RWPE2 (cell line): ENCODE measurements at places on chromosomes 6 and 20.

GRCh38 chr6:135535989-135536414 is 38.5 kb upstream of the AHI1 start:
- no peak for DNase-seq

DNA sequence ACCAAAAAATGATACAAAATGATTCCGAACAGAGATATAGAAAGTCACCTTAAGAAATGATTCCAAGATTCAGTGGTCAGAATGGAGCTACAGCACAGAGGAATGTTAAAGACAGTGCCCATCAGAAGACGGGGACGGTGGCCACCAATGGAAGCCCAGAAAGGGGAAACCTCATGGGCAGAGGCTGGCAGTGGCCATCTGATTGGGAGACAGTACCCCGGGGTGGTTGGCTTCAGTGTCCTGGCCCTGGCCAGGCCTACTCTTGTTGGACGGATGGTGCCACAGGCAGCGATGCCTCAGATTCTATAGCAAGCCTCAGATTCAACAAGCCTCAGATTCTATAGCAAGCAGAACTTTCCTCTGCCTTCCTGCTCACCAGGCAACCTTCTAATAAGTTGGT is 16.6 kb upstream of the PI16 start:
- DNase-seq = no peak

- DNase-seq = no peak
These were observed 5.1 kb downstream of the BEND3 start for GRCh38 chr6:107110200-107110599.

DNA sequence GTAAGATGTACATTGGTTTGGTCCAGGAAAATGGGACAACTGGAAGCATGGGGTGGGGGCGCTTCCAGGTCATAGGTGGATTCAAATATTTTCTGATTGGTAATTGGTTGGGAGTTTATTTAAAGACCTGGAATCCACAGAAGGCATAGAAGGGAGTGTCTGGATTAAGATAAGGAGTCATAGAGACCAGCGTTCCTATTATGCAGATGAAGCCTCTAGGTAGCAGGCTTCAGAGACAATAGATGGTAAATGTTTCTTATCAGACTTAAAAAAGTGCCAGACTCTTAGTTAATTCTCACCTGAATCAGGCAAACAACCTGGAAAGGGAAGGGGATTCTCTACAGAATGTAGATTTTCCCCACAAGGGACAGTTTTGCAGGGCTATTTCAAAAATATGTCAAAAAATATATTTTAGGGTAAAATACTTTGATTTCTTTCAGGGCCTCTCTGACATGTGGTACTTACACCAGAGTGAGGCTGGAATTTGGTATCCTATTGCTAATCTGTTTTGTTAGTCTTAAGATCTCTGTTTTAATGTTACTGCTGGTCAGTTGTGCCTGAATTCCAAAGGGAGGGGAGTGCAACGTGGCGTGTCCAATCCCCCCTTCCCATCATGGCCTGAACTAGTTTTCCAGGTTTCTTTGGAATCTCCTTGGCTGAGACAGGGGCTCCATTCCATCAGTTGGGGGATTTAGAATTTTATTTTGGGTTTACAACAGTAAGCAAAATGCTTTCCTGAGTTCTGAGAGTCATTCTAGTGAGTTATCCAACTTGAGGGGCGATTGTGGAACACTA is 25.1 kb downstream of the PIGT start:
- DNase-seq = no peak

DNA sequence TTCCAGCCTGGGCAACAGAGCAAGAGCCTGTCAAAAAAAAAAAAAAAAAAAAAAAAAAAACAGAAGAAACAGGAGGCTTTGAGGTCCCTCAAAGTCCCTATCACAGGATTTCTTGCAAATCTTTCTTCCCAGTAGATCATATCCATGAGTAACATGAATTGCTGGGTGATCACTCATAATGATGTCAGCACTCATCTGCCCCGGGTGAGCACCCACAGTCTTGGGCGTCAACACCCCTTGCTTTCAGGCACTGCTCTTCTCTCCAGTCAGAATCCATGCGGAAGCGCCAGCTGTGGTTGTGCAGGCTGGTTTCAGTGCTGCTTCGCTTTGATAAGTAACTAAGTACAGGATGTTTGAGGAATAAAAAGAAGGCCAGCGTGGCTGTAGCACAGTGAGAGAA is 40.2 kb upstream of the INSM1 start:
- no peak for DNase-seq

GRCh38 chr6:158996856-158997255 is 3.1 kb downstream of the RSPH3 start:
- no peak for DNase-seq

GRCh38 chr6:139131736-139132280 is 3.1 kb upstream of the HECA start:
- DNase-seq = no peak

GRCh38 chr6:132404736-132405135 is 3.5 kb upstream of the MOXD1 start:
- DNase-seq = no peak

- DNase-seq = no peak
These were observed 352.1 kb downstream of the MMUT start for GRCh38 chr6:49110916-49111315.

DNA sequence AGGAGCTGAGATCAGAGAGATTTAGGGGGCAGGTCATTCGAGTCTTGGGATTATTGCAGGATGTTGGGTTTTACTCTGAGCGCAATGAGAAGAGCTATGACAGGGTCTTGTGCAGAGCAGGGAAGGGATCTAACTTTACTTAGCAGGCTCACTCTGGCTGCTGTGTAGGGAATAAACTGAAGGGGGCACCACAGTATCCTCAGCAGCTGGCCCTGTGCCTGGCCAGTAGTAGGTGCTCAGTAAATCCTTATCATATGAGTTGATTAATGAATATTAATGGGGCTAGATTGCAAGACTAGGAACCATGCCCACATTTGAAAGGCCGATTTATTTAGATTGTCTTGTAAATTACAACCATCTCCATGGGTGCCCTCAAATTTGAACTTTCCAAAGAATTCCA is 4.6 kb upstream of the MDGA1 start:
- DNase-seq = no peak

GRCh38 chr6:103191391-103192093 is 1668.2 kb downstream of the HACE1 start:
- no peak for DNase-seq

- DNase-seq = no peak
These were observed 60.0 kb downstream of the CD83 start for GRCh38 chr6:14177413-14178082.

GRCh38 chr6:137175868-137176245 is 2.4 kb upstream of the IL22RA2 start:
- DNase-seq = no peak

GRCh38 chr6:137851669-137852068 is 15.4 kb upstream of the TNFAIP3 start:
- peak; percentile 71 for DNase-seq

GRCh38 chr6:129416337-129416990 is 293.5 kb downstream of the ARHGAP18 start:
- DNase-seq = no peak

- no peak for DNase-seq
These were observed 597.0 kb downstream of the HTR1B start for GRCh38 chr6:76866091-76866915.

DNA sequence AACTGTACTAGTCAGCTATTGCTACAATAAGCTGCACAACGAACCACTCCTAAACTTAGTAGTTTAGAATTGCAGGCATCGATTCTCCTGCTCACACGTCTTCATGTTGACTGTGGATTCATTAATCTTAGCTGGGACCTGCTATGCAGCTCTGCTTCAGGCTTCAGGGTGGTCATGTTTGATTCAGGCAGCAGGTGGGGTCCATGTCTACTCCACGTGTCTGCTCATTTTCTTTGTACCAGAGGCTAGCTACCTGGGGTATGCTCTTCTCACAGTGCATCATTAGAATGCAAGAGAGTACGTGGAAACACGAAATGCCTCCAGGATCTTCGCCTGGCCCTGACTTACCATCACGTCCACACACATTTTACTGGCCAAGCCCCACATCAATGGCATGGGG is 64.5 kb upstream of the RIN2 start:
- no peak for DNase-seq

GRCh38 chr6:144895313-144896278 is 610.5 kb downstream of the UTRN start:
- DNase-seq = no peak

- no peak for DNase-seq
These were observed 368.1 kb downstream of the NRN1 start for GRCh38 chr6:5638666-5639065.

DNA sequence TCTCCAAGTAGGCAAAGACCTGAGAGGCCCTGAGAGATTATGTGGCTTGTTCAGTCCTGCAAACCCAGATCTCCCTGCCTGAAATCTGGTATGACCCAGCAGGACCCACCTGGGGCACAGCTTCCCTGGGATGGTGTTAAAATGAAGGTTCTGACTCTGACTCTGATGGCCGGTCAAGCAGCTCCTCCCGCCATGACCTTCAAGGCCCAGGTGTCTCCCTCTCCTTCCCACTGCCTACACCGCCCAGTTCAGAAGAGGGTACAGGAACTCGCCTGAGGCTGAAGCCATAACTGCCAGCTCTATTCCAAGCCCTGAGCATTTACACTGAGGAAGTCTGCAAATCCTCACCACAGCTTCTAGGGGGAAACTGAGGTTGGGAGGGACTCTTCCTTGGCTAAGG is 5.9 kb upstream of the CST7 start:
- no peak for DNase-seq

DNA sequence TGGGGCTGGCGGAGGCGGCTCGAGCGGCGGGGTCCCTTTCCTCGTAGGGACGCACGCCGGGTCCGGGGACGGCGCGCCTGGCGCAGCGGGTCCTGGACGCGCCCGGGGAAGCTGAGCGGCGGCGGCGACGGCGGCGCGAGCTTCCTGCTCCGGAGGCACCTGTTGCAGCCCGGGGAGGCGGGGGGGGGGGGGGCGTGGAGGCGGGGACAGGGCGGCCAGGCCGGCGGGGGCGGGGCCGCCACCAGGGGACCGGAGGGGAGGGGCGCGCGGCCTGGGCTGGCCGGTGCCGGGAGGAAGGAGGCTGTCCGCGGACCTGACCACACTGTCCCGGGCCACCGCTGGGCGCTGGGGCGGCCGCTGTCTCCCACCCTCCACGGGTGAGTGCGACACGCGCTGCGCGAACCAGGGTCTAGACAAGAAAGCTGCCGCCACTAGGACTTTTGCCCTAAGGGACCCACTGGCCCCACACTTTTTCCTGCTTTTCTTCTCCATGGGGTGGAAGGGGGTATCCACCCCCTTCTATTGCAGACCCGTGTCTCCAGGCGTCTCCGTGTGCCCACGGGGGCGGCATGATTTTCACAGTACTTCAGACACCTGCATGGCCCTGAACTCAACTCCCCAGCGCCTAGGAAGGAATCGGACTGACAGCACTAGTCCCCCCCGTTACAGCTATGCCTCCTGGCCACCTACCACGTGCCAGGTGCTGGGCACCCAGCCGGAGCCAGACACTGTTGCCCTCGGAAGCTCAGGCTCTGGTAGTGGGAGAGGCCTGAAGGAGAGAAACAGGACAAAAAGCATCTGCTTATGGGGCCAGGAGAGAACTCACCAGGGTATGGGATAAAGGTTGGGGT is at the start of gene NFATC2:
Gene NFATC2 (minus strand): TSS at position 149 of the 851 bp plus-strand sequence. CDS start 220 bp downstream, outside the sequence.
- DNase-seq = no peak

- peak; percentile 76 for DNase-seq
These were observed 101.3 kb upstream of the SULF2 start for GRCh38 chr20:47886454-47887041.

- no peak for DNase-seq
These were observed 145.7 kb upstream of the MAN1A1 start for GRCh38 chr6:119495230-119495683.

- no peak for DNase-seq
These were observed 15.9 kb downstream of the KIF25 start for GRCh38 chr6:168013250-168013915.

DNA sequence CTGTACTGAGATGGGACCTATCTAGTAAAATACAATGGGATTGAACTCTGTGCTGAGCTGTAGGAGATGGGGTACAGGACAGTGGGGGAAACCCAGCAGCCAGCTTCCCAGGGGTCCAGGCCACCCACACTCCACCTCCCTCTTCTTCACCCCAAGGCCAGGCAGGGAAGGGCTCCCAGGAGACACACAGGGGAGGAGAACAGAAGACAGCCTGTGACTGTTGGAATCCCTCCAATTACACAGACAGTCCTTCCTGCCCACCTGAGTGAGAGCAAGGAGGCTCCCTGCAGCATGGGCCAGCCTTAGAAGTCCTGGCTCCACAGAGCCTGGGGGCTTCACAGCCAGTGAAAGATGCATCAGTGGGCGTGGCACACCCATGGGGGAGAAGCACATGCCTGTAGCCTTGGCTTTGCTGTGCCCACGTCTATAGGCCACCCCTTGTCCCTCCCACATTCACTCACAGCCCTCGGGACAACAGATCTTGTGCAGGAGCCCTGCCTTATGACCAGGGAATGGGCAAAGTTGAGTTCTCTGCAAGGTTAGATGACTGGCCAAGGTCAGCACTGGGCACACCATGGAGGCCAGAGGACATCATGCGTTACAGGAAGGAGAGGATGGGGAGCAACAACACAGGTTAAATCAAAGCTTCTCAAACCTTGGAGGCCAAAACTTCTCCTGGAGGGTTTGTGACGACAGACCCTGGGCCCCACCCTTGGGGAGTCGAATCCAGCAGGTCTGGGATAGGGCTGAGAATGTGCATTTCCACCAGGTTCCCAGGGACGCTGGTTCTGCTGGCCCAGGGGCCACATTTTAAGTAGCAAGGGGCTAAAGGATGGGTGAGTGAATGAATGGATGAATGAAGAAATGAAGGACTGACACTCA is 12.3 kb upstream of the CST7 start:
- DNase-seq = no peak

- DNase-seq = no peak
These were observed 83.6 kb upstream of the MYLIP start for GRCh38 chr6:16045238-16045637.

DNA sequence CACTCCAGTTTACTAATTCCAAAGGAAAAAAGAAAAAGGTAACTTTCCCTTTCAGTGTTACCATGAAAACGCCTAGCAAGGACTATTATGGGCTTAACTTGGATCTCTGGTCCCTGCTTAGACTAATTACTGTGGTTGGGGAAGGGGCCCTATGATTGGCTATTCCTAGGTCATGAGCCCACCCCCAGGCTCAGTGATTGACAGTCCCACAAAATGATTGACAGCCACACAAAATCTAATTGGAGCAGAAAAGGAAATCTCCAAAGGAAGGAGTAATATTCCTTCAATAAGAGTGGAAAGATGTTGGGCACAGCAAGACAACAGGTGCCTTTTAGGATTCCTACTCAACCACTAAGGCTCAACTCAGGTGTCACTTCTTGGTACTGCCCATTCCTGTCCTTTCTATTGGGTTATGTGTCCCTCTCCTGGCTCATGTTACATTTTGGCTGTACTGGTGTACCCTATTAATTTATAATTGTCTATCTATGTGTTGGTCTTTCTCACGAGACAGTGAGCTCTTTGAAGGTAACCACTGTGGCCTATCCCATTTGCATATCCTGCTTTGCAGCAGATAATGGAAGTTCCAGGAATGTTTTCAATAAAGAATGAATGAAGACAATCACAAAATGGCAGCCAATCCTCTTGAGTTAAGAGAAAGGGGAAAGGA is 5.5 kb upstream of the UTRN start:
- no peak for DNase-seq

- no peak for DNase-seq
These were observed 3.9 kb downstream of the TXLNB start for GRCh38 chr6:139287868-139288267.
